Occipital lobe (tissue), 3 donors: ENCODE measurements at places on chromosomes 4 and X. TPM values are rescaled to one million over a fixed set of nuclear protein-coding genes. Genes with fewer than 3 reads are reported as not detected.

GRCh38 chr4:164509951-164510350 lies 244.0 kb upstream of the SMIM31 start:
- DNase-seq: no peak

- no peak for DNase-seq
These were observed 722 bp upstream of the EFHC2 start for GRCh38 chrX:44344194-44344593.

- no peak for DNase-seq
These were observed 60.1 kb upstream of the NAP1L5 start for GRCh38 chr4:88757776-88758175.

DNA sequence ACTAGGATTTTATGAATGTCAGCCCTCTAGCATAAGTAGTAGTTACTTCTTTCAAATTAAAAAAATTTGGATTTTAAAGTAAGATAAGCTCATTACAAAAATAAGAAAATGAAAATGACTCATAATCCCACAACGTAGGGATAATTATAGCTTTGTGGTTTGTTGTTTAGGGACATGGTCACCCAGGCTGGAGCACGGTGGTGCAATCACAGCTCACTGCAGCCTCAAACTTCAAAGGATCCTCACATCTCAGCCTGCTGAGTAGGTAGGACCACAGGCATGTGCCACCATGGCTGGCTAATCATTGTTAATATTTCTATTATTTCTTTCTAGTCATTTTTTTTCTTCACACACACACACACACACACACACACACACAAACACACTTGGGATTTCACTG lies 57.6 kb downstream of the PLAC1 start:
- DNase-seq: no peak

GRCh38 chr4:87025023-87025613 lies 90.3 kb downstream of the AFF1 start:
- DNase-seq: no peak

PPP1R3F gene
- 12.6 TPM for total RNA-seq

- no peak for DNase-seq
These were observed 58.5 kb downstream of the ADD1 start for GRCh38 chr4:2902126-2902525.

- DNase-seq: no peak
These were observed 12.2 kb downstream of the MGAT4D start for GRCh38 chr4:140485939-140486338.

- no peak for DNase-seq
These were observed 6.6 kb downstream of the ABCD1 start for GRCh38 chrX:153731117-153731844.

DNA sequence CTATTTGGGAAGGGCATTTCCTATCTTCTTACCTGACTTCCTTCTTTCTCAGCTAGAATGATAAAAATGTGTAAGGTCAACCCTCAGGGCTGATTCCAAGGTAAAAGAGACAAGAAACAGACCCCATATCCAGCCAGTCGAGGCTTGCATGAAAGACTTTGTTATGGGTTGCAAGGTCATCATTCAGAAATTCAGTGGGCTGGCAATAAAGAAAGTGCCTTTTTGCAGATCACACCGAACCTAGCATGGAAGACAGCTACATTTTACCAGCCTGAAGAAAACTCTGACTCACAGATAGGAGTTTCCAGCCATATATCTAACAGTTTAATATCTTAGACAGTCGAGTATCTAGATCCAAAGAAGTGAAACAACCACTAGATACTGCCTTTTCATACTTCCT lies 87.4 kb downstream of the PDGFC start:
- no peak for DNase-seq

TLR1 gene
- total RNA-seq: 10.5 TPM

PPARGC1A gene
- 5.5 TPM for total RNA-seq

GRCh38 chr4:73589261-73589847 lies 30.9 kb downstream of the RASSF6 start:
- DNase-seq: no peak

DNA sequence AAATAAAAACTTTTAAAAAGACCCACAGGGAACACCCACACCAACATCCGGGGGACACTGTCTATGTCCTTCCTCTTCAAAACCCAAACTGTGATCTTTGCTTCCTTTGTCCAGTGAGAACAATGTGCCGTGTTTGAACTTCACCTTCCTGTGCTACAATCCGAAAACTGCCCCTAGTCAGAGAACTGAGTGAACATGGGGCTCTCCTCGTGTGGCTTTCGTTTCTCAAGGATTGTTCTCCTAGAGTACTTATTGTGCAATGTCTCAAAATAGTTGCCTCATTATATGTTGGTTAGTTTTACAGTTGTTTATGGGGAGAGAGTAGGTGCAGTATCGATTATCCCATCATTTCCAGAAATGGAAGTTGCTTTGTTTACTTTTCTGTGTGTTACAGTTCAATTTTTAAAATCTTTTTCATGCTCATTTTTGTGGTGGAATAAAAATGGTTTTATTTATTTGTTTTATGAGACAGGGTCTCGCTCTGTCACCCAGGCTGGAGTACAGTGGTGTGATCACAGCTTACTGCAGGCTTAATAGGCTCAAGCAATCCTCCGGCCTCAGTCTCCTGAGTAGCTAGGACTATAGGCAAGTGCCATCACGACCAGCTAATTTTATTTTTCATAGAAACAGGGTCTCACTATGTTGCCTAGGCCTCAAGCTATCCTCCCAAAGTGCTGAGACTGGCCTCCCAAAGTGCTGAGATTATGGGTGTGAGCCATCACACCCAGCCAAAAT lies 29.9 kb downstream of the RBMX start:
- no peak for DNase-seq

DNA sequence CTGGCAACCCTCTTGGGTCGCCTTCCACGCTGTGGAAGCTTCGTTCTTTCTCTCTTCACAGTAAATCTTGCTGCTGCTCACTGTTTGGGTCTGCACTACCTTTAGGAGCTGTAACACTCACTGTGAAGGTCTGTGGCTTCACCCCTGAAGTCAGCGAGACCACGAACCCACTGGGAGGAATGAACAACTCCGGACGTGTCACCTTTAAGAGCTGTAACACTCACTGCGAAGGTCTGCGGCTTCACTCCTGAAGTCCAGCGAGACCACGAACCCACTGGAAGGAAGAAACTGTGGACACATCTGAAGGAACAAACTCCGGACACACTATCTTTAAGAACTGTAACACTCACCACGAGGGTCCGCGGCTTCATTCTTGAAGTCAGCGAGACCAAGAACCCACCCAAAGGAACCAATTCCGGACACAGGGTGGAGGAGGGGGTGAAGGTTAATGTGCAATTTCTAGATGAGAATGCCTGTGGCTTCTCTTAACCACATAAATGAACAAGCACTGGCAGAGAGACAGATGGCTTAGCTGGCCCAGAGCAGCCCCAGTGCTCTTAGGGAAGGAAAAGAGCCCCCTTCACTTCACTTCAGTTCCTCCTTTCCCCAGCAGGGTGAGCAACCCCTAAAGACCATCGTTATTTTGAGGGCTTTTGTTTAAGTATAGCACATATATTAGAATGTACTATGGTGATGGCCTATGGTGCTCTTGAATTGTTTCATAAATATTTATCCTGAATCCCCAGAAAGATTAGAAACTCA lies 73.0 kb downstream of the LUZP4 start:
- DNase-seq: no peak

RBM46 gene
- total RNA-seq: 0.31 TPM

FGF2 gene
- total RNA-seq: 9.8 TPM

MAGEC3 gene
- total RNA-seq: 0.47 TPM

- DNase-seq: no peak
These were observed 67.6 kb downstream of the ELOVL6 start for GRCh38 chr4:110130576-110131358.

BEX1 gene
- 103 TPM for total RNA-seq

GRCh38 chr4:88110826-88111225 lies 47.6 kb downstream of the ABCG2 start:
- DNase-seq: no peak
